Thoracic aorta (tissue), 2 donors: ENCODE measurements at places on chromosomes 5 and 9. TPM values are rescaled to one million over a fixed set of nuclear protein-coding genes. Genes with fewer than 3 reads are reported as not detected.

RNF208 gene
- total RNA-seq: 3.7 TPM

RABEPK gene
- total RNA-seq: 8.1 TPM

TPM2 gene
- total RNA-seq: 5,700 TPM

GRXCR2 gene
- not detected for total RNA-seq

LHX3 gene
- total RNA-seq: not detected

SYNPO gene
- total RNA-seq: 226 TPM

SLC30A5 gene
- total RNA-seq: 64.3 TPM

ADGRV1 gene
- total RNA-seq: 1.4 TPM

ARAP3 gene
- 16.2 TPM for total RNA-seq

SLC25A48 gene
- 0.78 TPM for total RNA-seq
